Gastroesophageal sphincter (tissue), 4 donors: ENCODE measurements at places on chromosomes 6 and 20. TPM values are rescaled to one million over a fixed set of nuclear protein-coding genes. Genes with fewer than 3 reads are reported as not detected.

DNA sequence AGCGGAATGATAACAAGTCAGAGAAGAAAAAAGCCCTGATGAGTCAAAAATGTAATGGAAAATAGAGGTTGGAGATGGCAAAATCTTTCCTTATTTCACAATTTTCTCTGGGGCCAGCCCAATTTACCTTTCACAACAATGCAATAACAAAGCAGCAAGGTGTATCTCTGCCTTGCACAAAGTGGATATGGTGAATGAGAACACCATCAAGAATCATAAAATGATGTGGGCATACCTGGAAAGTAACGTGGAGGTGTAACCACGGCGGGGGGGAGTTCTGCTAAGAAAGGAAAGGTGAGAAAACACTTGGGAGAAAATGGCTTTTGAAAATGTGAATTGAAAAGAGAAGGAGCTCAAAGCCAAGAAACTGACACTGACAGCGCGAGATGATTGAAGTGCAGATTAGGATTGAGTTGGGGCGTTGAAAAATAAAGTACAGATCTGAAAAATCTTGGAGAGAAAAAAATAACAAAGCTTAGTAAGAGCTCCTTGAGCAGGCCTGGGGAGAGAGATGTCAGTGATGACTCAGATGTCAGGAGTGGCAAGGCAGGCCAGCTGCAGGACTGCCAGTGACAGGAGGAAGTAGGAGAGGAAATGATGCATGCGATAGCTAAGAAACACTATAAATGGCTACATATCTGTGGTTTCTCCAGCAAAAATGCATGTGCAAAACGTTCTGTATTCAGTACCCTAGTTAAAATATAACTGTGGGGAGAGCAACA, 26.2 kb downstream of the ARHGAP18 start:
- ATAC-seq = peak; percentile 88

- no peak for ATAC-seq
Observed at GRCh38 chr6:161104966-161105365, 113.4 kb downstream of the MAP3K4 start.

DNA sequence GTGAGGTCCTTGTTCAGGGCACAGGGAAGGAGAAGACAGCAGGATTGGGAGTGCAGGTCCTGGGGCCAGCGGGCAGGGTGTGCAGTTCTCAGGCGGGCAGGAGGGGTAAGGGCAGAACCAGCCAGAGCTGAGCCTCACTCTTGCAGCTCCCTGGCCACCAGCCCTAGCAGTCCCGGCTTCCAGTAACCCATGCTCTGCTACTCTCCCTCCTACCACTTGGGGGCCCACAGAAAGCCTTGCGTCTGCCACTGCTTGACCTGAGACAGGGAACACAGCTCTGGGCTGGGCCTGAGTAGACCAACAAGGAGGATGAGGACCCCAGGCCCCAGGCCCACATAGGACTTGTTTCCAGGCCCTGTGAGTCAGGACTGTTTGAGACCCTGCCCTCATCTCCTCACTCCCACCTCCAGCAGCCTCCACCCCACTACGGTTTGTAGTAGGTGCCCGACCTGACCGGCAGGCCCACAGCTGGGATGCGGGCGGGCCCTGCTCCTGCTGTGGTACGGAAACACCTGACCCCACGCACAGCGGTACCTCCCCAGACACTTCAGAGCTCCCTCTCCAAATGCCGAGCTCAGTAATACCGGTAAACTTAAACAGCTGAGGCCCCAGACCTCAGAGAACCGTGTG, 39.2 kb downstream of the KCNK5 start:
- ATAC-seq = peak; percentile 44

DNA sequence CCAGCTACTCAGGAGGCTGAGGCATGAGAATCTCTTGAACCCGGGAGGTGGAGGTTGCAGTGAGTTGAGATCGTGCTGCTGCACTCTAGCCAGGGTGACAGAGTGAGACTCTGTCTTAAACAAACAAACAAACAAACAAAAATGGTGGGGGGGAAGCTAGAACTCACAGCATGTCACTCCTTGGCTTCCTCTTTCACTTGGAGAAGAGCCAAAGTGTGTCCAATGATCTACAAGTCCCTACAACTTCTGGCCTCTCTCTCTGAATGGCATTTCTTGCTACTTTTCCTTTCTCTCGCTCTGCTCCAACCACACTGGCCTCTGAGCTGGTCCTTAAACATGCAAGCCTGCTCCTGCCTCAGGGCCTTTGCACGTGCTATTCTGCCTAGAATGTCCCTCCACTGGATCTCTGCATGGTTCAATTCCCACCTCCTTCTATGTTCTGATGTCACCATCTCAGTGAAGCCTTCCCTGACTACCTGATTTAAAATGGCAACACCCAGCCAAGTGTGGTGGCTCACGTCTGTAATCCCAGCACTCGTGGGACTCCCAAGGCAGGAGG, 8.1 kb downstream of the TLDC2 start:
- ATAC-seq = no peak

DNA sequence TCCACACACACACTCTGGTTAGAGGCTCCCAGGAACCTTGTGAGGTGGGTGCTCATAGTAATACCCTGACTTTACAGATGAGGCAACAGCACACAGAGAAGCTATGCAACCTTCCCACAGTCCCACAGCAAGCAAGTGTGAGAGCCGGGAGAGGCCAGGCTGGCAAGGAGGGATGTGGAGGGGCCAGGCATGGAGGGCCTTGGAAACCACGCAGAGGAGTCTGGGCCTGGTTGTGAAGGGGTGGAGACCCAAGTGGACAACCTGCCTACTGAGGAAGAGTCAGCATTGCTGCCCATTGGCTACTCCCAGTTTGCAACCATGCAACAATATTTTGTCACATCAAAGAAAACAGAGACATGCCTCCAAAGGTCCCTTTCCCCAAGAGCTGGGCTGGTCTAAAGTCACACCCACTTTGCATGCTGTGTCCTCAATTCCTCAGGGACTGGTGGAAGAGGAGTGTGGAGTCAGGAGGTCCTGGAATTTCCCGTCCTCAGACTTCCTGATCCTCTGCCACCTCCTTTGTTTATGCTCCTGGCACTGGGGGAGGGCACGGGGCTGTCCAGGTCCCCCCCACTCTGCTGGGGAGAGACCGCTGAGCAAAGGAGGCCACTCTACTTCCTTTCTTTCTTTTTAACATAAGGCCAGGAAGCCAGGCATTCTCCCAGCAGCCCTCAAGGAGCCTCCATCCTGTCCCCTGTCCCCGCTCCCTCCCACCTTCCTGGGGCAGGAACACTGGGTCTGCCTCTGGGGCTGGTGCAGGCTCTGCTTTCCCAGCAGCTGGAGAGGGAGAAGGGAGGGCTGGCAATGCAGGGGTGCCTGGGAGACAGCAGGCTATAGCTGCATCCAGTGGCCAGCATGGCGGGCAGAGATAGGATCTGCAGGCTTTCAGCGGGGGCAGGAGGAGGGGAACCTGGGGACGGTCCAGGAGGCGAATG, 68.3 kb downstream of the NOL4L start:
- ATAC-seq = peak; percentile 27

GRCh38 chr6:56902641-56903464, 52.1 kb upstream of the BEND6 start:
- peak; percentile 32 for ATAC-seq

DNA sequence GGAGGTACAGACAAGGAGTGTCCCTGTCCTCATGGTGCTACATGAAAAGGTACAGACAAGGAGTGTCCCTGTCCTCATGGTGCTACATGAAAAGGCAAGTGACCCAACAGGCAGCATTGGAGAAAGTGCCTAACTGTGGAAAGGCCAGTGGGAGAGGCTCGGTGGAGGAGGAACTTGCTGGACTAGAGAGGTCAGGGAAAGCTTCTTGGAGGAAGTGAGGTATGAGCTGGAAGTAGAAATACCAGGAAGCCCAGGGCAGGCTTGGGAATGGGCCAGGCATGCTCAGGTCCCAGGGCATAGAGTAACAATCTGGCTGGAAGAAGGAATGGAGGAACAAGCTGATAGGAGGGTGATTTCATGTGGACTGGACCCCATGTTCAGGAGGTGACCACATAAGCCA, 59.8 kb upstream of the FNDC1 start:
- no peak for ATAC-seq

DNA sequence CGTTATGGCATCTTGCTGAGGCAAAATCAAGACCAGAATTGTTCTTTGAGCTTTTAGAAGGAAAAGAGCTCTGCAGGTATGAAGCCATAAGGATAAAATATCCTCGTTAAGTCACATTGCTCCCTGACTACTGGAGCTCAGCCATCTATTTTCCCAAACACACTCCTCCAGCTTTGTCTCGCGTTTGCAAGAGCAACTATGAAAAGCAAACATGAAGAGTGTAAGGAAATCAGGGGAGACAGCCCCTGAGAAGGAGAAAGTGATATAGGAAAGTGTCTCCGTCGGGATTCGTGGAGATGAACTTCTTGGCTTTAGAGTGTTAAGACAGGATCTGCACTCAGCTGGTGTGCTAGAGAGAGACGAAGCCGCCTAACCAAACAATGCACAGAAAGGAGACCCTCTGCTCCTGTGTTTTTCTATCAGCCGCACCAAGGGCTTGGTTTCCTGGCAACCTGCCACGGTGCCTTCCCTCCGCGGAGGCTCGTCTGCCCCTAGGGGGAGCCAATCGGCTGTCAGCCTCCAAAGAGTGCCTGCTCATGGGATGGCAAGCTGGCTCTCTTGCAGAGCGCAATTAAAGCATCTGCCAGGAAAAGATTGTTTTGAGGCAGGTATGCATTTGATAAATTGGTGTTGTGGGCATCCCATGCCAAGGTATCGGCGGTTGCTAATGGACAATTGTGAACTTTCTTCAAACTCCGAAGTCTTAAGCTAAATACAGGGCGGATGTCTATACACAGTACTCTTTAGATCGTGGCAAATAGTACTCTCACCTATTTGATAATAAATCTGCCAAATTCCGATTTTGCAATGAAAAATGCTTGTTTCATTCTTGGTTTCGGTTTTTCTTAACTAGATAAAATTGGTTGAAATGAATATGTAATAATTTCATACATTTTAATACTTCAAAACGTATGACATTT, 603.2 kb downstream of the RNF144B start:
- ATAC-seq = peak; percentile 28

- no peak for ATAC-seq
Observed at GRCh38 chr20:15937179-15937578, 636.1 kb downstream of the KIF16B start.

DNA sequence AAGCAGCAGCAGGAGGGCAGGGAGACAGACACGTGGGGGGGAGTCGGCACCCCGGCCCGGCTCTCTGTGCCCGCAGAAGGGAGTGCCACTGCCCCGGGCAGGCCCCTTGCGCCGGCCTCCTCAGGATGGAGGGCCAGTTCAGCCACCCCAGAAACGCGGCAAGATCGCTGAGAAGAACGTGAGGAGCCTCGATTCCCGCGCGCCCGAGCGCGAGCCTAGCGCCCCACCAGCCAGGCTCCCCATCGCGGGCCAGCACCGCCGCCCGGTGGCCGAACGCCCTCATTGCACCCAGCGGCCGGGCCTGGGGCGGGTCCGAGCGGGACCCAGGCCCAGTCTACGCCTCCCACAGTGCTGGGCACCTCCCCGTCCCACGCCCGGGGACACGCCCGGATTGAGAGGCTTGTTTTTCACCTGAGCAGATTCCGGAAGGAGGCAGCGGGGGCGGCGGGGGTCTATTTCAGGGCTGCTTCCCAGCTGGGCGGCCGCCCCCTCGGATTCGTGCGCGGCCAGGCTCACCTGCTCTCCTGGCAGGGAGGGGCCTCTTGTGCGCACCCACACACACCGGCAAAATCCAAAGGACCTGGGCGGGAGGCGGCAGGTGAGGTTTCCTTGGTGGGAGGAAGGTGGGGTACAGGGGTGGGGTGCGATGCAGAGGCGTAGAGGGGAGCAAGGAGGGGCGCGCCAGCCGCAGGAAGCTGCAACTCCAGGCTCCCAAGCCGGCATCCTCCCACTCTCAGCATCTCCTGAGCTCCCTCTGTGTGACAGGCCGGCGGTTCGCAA, 9.0 kb upstream of the GRM4 start:
- ATAC-seq = peak; percentile 48

GRCh38 chr6:87763901-87764300, 61.9 kb upstream of the AKIRIN2 start:
- no peak for ATAC-seq

- ATAC-seq = no peak
Observed at GRCh38 chr20:40251284-40251932, 437.6 kb downstream of the MAFB start.

DNA sequence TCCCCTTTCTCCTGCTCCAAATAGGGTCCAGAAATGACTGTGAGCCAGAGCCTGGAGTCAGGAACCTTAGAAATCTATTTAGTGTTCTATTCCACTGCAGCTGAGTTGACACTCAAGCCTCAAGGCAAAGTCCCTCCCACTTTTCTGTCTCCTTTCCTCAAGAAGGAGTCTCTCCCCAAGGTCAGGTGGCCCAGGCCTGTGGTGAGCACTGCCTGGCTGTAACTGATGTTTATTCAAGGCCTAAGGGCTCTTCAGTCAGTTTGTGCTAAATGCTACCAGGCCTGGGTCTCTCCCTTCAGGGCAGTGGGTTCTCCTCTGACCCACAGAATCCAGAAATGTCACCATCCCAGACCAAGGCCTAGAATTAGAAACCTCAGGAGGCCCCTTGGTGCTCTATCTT, 1042.9 kb upstream of the EPHA7 start:
- no peak for ATAC-seq

DNA sequence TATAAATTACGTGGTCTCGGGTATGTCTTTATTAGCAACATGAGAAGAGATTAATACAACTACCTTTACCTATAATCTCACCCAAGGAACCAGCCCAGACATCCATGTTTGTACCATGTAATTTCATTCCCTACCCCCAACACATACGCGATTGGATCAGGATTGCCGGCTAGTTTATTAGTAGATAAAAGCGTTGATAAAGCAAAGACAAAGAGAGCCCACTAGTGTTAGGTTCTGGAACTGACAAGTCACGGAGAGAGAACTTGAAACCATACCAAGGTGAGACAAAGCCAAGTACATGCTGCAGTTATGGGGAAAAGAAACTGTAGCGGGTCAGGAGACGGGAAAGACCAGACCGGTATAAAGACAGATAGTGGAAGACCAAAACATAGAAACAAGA, 37.4 kb upstream of the FAM135A start:
- no peak for ATAC-seq

- no peak for ATAC-seq
Observed at GRCh38 chr6:129685662-129686031, 24.3 kb downstream of the ARHGAP18 start.

GRCh38 chr20:59561228-59561605, 43.1 kb upstream of the PHACTR3 start:
- no peak for ATAC-seq

GRCh38 chr20:17648791-17649730, 33.0 kb downstream of the RRBP1 start:
- no peak for ATAC-seq

DNA sequence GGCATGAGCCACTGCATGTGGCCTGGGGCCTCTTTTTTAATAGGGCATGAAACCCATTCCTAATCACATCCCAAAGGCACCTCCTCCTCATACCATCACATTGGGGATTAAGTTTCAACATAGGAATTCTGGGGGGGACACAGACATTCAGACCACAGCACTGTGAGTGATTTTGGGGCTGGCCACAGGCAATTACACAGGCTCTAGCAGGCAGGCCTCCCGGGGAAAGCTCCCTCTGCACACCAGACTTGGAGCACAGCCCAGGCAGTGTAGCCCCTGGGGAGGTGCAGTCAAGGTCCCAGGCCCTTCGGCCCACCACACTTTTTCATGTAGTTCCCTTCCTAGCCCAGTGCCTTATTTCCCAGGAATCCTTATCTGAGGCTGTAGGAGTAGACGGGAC, 5.5 kb downstream of the SFT2D1 start:
- ATAC-seq = no peak

PTPN1 gene
- 39.6 TPM for total RNA-seq

KHDRBS2 gene
- total RNA-seq = 0.62 TPM

SRSF12 gene
- 0.74 TPM for total RNA-seq

SOBP gene
- 16.2 TPM for total RNA-seq

LY6G6F gene
- not detected for total RNA-seq

FAM217A gene
- total RNA-seq = not detected

E2F1 gene
- total RNA-seq = 4.4 TPM

HMGN4 gene
- 80.5 TPM for total RNA-seq

EEF1A2 gene
- total RNA-seq = 3.7 TPM

C6orf52 gene
- total RNA-seq = not detected
